ENCODE measurements at places on chromosomes 12 and 14. TPM values are rescaled to one million over a fixed set of nuclear protein-coding genes. Genes with fewer than 3 reads are reported as not detected.

The KTN1 gene
- total RNA-seq = 179 TPM

The GALNT8 gene
- total RNA-seq = 0.67 TPM

The DNAJC22 gene
- 0.67 TPM for total RNA-seq

The ASIC1 gene
- total RNA-seq = 0.35 TPM

The PAH gene
- not detected for total RNA-seq

The CBX5 gene
- total RNA-seq = 52.3 TPM

GRCh38 chr12:104670439-104671408, 214.0 kb downstream of the CHST11 start:
- H3K27ac ChIP-seq = peak overlapping the region; percentile 70
- H3K4me3 ChIP-seq = no peak overlapping the region
- DNase-seq = peak; percentile 80
- peaks cover 78% of the 10 kb centered on the region for H3K4me1 ChIP-seq

DNA sequence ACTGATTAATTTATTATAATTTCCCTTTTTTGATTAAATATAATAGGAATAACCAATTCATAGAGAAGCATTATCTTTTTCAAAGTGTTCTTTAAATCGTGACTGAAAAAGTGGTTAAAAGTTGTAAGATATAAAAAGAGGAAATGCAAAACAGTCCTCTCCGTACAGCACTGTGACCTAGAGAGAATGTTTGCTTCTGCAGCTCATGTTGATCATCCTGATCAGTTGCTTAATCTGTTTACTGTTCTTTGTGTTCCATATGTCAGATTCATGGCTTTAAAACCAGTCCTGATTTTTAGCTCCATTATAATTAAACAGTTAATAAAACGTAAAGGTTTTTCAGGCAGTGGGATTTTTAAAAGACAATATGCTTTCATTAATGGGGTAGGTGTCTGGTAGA, 4.7 kb downstream of the TTC8 start:
- H3K27ac ChIP-seq = no peak overlapping the region
- H3K4me3 ChIP-seq = no peak overlapping the region
- no peaks in the 10 kb centered on the region for H3K27me3 ChIP-seq
- H3K36me3 ChIP-seq = no peaks in the 10 kb centered on the region

GRCh38 chr12:108133482-108133881, 4.4 kb downstream of the WSCD2 start:
- no peaks in the 10 kb centered on the region for H3K36me3 ChIP-seq
- DNase-seq = no peak
- no peak overlapping the region for H3K27ac ChIP-seq
- peaks cover 42% of the 10 kb centered on the region for H3K27me3 ChIP-seq
- H3K4me1 ChIP-seq = peaks cover 10% of the 10 kb centered on the region

DNA sequence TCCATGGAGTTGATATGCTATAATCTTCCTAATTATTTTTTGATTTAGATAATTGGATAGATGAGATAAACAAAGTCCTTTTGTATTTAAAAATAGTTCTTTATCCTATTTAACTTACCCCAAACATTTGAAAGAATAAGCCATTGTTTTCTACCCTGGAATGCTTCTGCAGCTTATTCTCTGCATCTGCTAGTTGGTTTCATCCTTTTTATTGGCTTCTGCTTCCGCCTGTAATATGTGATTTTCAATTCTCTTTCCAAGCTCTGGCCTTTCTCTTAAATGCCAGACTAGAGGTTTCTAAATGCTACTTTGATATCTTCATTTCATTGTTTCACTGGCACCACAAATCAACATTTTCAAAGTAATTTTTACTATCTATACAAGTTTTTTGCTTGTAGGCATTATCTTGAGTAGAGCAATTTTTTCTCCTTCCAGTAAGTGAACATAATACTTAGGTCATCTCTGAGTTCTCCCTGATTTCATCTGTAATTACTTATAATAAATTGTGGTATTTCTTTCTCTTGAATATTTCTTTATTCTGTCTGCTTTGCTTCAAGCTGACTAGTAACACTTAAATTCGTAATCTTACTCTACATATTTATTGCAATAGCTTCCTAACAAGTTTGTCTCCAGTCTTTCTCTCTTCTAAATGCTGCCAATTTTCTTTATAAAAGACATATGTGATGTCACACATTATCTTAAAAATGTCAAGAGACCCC, 958.4 kb downstream of the SLC6A15 start:
- H3K4me3 ChIP-seq = no peak overlapping the region
- H3K36me3 ChIP-seq = no peaks in the 10 kb centered on the region

- H3K36me3 ChIP-seq = no peaks in the 10 kb centered on the region
- no peaks in the 10 kb centered on the region for H3K4me1 ChIP-seq
- DNase-seq = no peak
- no peaks in the 10 kb centered on the region for H3K27me3 ChIP-seq
- no peak overlapping the region for H3K27ac ChIP-seq
Observed at GRCh38 chr14:85016496-85016895, 513.4 kb upstream of the FLRT2 start.

DNA sequence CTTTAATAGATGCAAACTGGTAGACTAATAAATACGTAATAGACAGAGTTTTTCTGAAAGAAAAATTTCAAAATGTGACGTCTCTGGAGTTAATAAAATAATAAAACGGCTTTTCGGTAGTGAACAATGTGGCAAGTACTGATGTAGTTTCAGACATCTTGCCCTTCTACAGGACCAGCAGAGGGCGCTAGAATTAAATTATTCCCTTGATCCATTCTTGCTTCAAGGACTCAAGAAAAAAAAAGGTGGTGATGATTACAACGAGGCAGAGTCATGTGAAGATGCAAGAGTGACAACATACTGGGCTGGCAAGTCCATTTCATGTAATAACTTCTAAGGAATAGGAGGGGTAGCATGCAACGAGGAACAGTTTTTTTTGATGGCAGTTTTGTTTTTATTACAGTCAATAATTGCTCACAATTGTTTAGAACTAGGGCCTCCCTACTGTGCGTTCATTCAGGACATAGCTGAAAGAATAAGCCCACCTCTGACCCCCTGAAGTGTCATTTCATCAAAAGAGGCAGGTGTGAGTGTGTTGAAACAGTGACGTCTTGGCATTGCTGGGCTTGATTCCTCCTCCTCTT, 101.0 kb upstream of the GZMB start:
- no peak for DNase-seq
- no peaks in the 10 kb centered on the region for H3K4me1 ChIP-seq
- H3K27me3 ChIP-seq = no peaks in the 10 kb centered on the region
- no peak overlapping the region for H3K27ac ChIP-seq
- no peak overlapping the region for H3K4me3 ChIP-seq
- H3K36me3 ChIP-seq = no peaks in the 10 kb centered on the region

- H3K4me3 ChIP-seq = no peak overlapping the region
- no peaks in the 10 kb centered on the region for H3K27me3 ChIP-seq
- no peak for DNase-seq
- H3K4me1 ChIP-seq = no peaks in the 10 kb centered on the region
Observed at GRCh38 chr14:74682169-74682952, 30.5 kb downstream of the AREL1 start.
